ENCODE measurements at places on chromosomes 1 and 21.

GRCh38 chr1:111720977-111721786 is 18.0 kb downstream of the INKA2 start:
- DNase-seq, result no peak

DNA sequence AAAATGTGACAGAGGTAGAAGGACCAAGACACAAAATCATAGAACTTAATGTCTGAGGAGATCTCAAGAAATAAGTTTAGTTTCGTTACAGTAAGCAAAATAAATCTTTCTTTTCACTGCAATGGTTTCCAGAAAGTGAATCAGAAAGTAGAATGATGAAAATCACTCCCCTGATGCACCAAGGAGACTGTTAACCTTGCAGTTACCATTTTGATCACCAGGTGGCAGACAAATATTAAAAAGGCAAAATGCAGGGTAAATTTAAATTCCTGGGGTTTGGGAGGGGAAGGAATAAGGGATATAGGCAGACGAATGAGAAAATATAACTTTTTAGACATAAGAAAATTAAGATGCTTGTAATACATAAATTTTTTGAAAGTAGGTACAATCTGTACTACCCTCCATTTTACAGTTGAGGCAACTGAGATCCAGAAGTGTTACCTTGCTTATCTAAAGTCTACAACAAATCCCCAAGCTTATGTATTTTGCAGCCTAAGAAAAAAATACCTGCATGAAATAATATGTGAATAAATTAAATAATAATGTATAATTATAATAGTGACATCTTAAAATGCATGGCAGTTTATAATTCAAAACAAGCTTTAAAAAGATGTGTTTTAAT is 253.2 kb downstream of the CRB1 start:
- no peak for DNase-seq

- no peak for DNase-seq
These were observed 2.3 kb upstream of the NFASC start for GRCh38 chr1:204868340-204868700.

DNA sequence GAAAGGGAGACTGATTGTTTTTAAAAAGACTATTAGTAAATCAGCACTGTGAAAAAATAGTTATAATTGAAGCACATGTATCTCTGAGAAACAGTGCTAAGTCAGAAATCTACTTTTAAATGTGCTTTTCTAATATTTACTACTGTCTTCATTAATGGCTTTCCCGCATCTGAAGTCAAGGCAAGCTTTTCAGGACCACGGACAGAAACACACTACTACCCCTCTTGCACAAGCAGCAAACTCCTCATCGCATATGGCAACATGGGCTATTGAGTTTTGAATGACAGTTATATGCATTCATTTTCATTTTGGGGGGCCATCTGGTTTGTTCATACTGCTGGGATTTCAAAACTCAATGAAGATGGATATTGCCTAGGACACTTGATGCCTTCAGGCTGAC is 433.4 kb upstream of the CAMK1G start:
- DNase-seq, result no peak

- no peak for DNase-seq
These were observed 13.9 kb downstream of the CACHD1 start for GRCh38 chr1:64483731-64484414.

GRCh38 chr1:61046434-61046833 is 35.9 kb upstream of the NFIA start:
- no peak for DNase-seq

- no peak for DNase-seq
These were observed 28.0 kb downstream of the AGPAT3 start for GRCh38 chr21:43892984-43893535.

- DNase-seq, result no peak
These were observed 10.8 kb downstream of the BLACAT1 start for GRCh38 chr1:205444931-205445645.

Measured in stimulated activated CD8-positive, alpha-beta memory T cell treated with anti-CD3 and anti-CD28 coated beads, Interleukin-7, amount 100 ng/mL, for 48 hours (primary cell).